AG08395 (cell line): ENCODE measurements at places on chromosomes 6 and 20.

GRCh38 chr6:158439255-158439654 is 120.6 kb upstream of the TMEM181 start:
- DNase-seq: no peak

DNA sequence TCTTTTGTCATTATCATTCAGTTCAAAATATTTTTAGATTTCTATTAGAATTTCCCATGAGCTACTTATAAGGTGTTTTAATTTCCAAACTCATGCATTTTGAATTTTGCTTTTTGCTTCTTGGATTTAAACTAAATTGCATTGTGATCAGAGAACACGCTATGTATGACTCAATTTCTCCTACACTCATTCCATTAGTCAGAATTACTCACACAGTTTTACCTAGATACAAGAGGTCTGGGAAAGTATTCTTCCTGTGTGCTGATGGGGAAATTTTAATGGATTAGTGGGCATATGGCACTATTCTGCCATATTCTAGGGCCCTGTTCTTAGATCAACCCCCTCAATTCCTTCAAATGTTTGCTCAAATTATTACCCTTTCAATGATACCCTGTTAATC is 49.9 kb upstream of the BMP5 start:
- DNase-seq: peak; percentile 54

DNA sequence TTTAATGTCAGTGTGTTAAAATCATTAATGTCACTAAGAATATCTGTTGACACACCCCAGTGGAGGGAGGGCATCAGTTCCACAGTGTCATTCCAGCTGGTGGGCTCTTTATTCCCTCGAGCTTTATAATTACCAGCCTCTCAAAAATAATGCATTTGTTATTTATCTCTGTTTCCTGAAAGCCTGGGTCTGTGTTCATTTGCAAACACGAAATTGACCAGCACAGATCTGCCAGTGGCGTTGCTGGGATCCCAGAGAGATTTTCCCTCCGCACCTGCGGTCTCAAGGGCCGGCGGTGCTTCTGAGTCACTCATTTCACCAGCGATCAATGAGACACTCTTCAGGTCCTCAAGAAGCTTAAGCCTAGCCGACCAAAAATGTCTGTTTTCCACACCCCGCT is 5.7 kb upstream of the PYGB start:
- DNase-seq: no peak

DNA sequence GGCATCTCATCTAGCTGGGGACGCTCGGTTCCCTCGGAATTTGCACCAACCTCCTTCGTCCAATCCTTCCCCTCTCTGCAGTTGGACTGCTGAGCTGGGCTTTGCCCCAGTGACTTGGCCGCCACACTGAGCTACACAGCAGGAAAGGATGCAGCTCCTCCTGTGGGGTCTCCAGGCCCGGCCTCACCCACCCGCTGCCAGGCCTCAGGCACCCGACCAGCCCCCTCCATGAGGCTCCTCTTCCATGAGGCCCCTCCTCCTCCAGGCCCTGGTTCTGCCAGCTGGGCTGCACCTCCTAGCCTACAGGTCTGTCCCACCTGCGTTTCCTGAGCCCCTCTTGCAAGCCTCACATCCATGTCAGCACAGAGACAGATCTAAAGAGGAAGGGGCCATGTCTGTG is 369.9 kb downstream of the TAF4 start:
- DNase-seq: no peak

DNA sequence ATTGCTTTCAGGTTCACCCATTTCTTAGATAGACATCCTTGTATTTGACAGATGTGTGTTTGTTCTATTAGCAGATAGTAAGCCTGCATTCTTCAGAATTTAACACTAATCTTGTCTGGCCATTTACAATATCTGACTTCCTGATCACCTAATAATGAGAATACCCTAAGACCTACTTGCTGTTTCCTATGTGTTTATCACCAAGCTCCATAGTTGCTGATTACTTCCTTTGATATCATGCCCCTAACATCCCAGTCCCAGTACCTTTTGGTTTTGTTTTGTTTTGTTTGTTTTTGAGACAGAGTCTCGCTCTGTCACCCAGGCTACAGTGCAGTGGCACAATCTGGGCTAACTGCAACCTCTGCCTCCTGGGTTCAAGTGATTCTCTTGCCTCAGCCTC is 143.6 kb upstream of the DST start:
- no peak for DNase-seq
